ENCODE measurements at places on chromosomes 4 and X.

GRCh38 chrX:135434258-135435138 lies 12.8 kb downstream of the SMIM10L2A start:
- DNase-seq: no peak

GRCh38 chrX:38352362-38352761 lies at the start of gene OTC:
Gene OTC, plus strand, starts transcription at chrX:38352604. Its CDS starts 93 bp downstream, at chrX:38352697.
- DNase-seq: no peak

- DNase-seq: no peak
Observed at GRCh38 chrX:39823854-39824253, 273.9 kb downstream of the BCOR start.

- no peak for DNase-seq
Observed at GRCh38 chrX:134885336-134886001, 105.3 kb upstream of the SMIM10 start.

DNA sequence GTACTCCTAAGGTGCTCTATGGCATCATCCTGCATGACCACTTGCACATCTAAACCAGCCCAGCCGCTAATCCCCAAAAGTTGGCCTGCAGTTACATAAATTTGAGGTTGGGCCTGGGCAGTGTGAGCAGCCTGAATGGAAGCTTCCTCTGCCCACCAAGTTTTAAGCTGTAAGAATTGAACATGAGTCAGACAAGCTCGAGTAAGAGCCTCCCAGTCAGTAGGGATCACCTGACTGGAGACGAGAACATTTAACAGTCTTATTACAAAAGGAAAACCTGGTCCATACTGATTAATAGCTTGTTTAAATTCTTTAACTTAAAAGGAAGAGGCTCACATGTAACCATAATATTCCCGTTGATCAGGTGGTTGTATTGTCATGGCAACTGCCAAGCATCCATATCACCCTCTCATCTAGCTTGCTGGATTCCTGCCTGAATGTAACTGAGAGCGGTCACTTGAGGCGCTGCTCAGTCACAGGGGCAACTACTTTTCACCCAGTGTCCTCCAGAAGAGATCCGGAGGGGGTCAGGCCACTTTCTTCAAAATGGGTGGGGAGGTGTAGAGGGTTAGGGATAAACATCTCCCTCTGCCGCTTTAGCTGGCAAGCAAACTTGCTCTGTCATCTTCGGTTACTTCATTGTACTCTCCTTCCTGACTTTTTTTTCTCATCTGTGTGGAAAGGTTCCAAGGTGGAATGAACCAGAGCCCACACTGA lies 56.6 kb upstream of the WDR1 start:
- DNase-seq: no peak

- no peak for DNase-seq
Observed at GRCh38 chr4:154406018-154406795, 85.4 kb downstream of the DCHS2 start.

GRCh38 chr4:184573701-184574100 lies 75.5 kb downstream of the CASP3 start:
- no peak for DNase-seq

DNA sequence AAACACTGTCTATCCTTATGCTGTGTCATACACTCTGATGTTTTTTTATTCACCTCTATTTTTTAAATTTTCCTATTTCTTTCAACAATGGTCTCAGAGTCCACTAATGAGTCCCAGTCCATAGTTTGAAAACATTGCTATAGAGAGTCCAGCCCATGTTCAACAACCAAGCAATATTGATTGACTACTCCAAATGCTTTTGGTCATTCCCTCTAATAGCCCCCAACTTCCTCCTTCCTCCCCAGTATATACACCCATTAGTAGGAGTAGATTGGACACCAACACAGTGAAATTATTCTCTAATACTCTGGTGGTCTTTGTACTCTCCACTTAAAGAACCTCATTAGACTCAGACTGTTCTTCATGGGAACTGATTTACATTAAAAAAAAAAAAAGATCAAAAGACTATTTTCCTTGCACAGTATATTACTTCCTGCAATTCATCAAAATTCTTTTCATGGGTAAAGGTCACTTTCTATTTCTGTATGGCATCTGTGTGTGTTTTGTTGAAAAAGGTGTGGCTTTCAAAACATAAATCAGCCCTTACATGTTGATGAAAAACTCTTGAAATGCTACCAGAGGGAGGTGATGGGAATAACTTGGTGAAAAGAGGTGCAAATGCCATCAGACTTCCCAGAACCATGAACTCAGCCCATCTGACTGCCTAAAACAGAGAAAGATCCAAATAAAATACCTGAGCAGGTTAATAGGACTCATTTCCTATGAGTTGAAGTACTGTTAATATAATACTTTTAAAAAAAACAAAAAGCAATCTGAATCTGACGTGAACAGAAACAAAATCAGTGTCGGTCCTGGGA lies 250.3 kb upstream of the KLF3 start:
- no peak for DNase-seq

GRCh38 chr4:129583868-129584267 lies 487.9 kb downstream of the C4orf33 start:
- DNase-seq: no peak

DNA sequence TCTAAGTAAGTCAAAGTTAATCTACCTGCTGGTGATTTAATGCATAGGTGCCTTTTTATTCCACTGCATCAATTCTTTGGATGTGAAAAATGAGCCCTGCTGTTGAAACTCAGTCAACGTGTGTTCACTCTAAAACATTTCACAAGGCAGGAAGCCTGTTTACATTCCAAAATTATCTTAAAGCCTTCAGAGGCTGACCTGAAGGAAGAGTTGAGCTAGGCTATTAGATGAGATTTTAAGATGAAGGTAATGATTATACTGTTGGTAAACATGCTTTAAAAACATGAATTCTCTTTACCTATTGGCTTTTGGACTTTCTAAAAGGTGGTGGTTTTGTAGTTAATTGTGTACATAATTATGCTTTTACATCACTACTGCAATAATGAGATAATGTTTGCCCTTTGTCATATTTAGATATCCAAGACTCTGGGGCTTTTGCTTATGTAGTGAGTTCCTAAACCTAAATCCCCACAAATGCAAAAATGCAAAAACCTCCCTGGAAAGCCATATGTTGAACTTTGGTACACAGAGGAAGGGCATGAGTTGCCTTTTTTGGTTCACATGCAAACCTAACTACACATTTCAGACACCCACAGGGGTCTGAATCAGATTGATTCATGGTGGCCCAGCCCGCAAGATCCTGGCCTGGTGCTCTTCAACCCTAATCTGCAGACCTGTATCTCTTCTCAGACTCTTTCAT lies 92.3 kb downstream of the KLHL8 start:
- no peak for DNase-seq

GRCh38 chr4:100056701-100057100 lies 106.6 kb upstream of the H2AZ1 start:
- DNase-seq: no peak

GRCh38 chr4:67020438-67020797 lies 524.9 kb downstream of the CENPC start:
- no peak for DNase-seq

DNA sequence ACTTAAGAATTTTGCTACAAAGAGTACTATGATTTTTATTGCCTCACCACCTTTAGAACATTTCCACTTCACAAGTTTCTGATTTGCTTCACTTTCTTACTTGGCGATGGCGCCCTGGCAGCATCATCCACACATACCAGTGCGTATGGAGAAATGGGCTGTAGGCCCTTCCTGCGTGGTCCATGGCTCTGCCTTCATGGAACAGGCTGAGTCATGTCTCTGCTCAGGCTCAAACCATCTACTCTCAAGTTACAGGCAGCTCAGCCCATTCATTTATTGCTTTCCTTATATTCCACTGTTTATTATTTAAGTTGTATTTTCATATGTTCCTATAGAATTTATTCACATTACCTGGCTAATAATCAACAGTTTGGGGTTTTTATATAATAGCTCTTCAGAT lies 21.1 kb downstream of the CASP3 start:
- DNase-seq: no peak

- no peak for DNase-seq
Observed at GRCh38 chr4:52197306-52197705, 146.2 kb downstream of the SPATA18 start.

GRCh38 chrX:72205706-72206105 lies 24.1 kb downstream of the PIN4 start:
- DNase-seq: no peak

GRCh38 chr4:73777612-73778011 lies 37.2 kb downstream of the CXCL8 start:
- no peak for DNase-seq

GRCh38 chr4:147479786-147480185 lies 1.1 kb upstream of the EDNRA start:
- DNase-seq: no peak

DNA sequence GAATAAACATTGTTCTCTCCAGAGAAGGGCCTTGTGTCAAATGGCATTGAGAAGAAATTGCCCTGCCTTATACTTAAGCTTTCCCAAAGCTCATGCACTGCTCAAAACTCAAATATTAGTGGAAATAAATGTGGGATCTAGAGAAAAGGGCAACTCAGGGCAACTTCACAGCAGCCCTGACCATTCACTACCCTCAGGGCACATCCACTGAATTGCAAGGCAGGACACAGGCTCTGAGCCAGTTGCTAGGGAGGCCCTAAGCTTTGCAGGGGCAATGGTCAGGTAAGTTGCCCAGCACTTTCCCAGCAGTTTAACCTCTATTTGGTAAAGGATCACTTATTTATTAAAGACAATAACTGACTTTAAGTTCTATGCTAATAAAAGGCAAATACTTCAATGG lies 255.3 kb upstream of the TEX13A start:
- DNase-seq: no peak

- no peak for DNase-seq
Observed at GRCh38 chr4:78057135-78057599, at the start of gene FRAS1. Gene FRAS1, plus strand, starts transcription at chr4:78057323. Its CDS starts 687 bp downstream, at chr4:78058010.

DNA sequence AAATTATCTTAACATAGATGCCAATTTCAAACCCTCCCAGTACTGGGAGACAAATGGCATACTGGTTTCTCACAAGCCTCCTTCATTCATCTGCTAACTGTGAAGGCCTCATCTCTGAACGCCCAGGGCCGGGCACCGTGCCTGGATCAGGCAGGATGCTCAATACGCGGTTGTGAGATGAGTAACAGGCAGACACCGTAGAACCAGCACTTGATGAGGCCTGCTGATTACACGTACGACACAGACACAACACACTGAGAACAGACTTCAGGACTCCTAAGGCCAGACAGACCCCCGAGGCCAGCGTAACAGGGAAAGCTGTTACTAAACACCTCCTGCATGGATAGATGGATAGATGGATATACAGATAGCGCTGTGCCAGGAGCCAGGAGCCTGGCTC lies 154.6 kb downstream of the AFAP1 start:
- no peak for DNase-seq

GRCh38 chr4:184251670-184251980 lies 34.0 kb upstream of the ENPP6 start:
- DNase-seq: no peak

- DNase-seq: no peak
Observed at GRCh38 chr4:121277194-121278105, 103.4 kb downstream of the QRFPR start.

- DNase-seq: no peak
Observed at GRCh38 chr4:90093526-90093925, 33.7 kb upstream of the CCSER1 start.

DNA sequence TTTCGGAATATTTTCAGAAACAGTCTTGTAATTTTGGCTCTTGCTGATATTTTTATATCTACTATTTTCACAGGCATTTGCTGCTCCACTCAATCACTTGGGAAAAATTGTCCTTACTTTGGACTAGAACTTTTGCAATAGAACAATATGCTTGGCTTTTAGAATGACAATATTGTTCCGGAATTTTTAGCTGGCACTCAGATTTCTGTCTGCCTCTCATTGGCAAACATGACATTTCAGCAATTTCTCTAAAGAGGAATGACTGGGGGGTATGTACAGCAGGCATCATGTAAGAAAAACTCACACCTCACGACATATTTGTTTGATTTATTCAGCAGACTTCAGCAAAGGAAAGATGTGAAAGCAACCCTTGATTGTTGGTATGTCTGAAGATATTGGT lies 243.6 kb upstream of the GPRIN3 start:
- no peak for DNase-seq

DNA sequence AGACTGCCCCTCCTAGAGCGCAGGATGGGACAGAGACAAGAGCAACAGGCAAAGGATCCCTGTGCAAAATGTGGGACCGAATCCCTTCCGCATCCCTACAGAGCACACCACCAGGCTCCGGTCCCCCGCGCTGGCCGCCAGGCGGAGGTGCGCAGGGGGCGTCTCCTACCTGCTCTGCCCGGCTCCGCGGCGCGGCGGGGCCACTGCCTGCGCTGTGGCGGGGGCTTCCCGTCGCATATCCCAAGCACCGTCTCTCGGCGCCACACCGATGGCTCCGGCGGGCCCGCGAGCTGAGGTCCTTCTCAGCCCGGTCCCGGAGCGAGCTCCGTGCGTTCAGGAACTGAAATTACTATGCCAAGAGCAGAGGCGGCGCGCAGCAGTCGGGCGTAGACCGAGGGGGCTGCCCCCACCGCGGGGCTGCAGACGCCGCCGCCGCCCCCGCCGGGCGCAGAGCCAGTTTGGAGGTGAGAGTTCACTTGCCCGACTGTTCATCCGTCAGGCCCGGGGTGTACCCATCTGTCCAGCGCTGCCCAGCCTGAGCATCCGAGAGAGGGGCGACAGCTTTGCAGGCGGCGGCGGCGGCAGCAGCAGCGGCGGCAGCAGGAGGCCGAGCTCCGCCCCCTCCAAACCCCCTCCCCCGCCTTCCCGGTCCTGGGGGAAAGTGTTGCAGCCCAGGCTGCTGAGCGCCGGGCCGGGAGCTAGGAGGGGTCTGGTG lies at the start of gene GPRIN3:
Gene GPRIN3 (minus strand): TSS at position 355 of the 715 bp plus-strand sequence. CDS start 57,690 bp downstream, outside the sequence.
- peak; percentile 49 for DNase-seq

DNA sequence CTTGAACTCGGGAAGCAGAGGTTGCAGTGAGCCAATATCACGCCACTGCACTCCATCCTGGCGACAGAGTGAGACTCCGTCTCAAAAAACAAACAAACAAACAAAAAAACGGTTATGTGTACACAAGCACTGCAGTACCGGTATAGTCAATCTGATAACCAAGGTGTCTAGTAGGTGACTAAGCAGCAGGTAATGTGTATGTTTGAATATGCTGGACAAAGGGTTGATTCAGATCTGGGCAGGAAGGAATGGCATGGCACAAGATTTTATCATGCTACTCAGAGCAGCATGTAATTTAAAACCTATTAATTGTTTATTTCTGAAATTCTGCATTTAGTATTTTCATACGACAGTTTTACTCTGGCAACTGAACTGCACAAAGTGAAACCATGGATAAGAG lies 41.7 kb downstream of the MAGEC1 start:
- DNase-seq: no peak

DNA sequence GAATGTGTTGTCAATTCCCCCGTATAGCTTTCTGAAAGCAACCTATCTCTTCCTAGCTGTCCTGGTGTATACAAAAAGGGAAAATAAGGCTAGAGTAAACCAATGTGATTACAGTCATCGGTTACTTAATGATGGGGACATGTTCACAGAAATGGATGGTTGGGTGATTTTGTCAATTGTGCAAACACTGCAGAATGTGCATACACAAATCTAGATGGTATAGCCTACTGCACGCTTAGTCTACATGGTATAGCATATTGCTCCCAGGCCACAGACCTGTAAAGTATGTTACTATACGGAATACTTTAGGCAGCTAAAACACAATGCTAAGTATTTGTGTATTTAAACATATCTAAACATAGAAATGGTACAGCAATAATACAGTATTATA lies 5.1 kb downstream of the DTHD1 start:
- DNase-seq: no peak

- no peak for DNase-seq
Observed at GRCh38 chrX:38891641-38892413, 90.6 kb downstream of the MID1IP1 start.

All from activated T-cell treated with anti-CD3 and anti-CD28 coated beads for 1 hour (primary cell).